ENCODE measurements at places on chromosomes 5 and 9.
A peak's percentile ranks its signal among the peaks of the same experiment; 100 is the strongest.

GRCh38 chr5:17219992-17220391, 2.6 kb downstream of the BASP1 start:
- no peak for DNase-seq

GRCh38 chr9:115413304-115413703, 295.3 kb upstream of the TNC start:
- DNase-seq: peak; percentile 9

DNA sequence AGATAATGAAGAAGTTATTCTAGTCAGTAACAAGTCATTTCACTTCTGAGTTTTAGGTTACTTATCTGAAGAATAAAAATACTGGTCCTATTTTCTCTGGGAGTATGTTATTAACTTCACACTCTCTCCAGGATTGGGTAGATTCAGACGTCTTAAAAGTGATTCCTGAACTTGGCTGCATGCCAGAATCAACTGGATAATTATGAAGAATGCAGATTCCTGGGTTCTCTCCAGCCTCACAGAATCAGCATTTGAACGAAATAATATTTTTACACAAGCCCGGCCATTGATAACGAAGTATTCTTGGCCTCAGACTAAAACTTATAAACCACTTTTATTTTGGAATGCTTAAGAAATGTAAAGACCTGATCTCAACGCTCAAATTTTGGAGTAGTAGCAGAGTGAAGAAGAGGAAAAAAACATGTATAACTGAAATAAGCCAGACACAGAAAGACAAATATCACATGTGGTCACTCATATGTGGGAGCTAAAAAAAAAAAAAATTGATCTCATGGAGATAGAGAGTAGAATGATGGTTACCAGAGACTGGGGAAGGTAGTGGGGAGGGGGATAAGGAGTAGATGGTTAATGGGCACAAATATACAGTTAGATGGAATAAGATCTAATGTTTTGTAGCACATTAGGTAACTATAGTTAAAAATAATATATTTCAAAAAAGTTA, 507.3 kb downstream of the ISL1 start:
- no peak for DNase-seq

DNA sequence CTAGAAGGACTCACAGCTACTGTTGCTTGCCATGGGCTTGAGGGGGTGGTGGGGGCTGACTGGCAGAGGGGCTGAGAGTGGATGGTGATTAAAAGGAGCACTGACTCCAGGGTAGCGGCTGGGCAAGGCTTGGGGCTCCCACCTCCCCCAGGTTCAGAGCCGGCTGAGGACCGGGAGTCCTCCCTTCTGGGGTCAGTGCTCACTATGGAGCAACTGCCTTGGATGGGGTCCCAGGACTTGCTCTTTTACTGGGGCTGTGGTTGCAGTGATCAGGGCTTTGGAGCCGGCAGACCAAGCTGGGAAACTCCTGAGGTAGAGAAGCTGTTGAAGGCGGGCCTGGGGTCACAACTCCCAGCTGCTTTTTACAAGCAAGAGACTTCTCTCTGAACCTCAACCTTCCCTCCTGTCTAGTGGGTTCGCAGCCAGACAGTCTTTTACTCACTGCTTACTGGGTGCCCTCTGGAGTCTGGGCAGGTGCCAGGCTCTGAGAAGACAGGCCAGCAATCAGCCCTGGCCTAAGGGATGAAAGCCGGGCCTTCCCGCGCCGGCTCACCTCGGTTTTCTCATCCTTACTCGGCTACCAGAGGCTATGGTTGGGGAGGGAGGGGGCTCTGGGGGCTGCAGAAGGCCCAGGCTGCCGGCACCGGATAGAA, 795 bp upstream of the ASS1 start:
- DNase-seq: no peak

DNA sequence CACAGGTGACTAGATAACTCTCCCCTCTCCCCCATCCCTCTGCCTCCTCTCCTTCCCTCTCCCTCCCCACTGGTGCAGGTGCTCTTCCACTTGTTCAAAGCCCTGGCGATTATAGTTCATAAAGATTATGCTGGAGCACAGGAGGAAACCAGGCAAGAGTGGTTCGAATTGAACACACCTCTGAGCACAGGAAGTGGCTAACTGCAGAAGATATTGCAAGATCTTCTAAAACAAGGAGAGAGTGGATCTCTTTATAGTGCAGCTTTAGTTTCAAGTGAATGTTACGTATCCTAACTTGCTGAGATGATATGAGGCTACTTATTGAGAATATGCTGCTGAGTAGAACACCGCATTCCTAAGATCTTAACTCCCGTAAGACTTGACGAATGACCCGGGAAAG, 178.4 kb downstream of the GOLPH3 start:
- no peak for DNase-seq

- no peak for DNase-seq
These were observed 275.0 kb downstream of the PLK2 start for GRCh38 chr5:58184910-58185309.

- no peak for DNase-seq
These were observed 3.7 kb downstream of the GRM6 start for GRCh38 chr5:178991190-178992145.

DNA sequence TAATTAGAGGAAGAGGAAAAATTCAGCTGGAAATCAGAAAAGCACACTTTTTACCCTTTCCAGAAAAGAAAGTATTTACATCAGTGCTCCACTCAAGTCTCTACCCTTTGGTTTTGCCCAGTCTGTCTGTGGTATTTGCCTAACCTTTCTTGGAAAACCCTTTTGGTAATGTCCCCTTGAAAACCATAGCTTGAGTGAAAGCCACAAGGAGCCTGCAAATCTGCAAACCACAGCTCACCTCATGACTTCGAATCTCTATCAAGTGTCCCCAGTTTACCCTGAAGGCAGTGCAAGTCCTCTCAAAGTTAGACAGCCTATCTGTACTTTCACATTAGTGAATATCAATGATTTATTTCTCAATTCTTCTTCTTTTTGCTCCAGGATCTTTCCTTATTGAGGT, 162.1 kb upstream of the TSLP start:
- no peak for DNase-seq

- no peak for DNase-seq
These were observed 25.7 kb upstream of the C5orf47 start for GRCh38 chr5:173963182-173963838.

DNA sequence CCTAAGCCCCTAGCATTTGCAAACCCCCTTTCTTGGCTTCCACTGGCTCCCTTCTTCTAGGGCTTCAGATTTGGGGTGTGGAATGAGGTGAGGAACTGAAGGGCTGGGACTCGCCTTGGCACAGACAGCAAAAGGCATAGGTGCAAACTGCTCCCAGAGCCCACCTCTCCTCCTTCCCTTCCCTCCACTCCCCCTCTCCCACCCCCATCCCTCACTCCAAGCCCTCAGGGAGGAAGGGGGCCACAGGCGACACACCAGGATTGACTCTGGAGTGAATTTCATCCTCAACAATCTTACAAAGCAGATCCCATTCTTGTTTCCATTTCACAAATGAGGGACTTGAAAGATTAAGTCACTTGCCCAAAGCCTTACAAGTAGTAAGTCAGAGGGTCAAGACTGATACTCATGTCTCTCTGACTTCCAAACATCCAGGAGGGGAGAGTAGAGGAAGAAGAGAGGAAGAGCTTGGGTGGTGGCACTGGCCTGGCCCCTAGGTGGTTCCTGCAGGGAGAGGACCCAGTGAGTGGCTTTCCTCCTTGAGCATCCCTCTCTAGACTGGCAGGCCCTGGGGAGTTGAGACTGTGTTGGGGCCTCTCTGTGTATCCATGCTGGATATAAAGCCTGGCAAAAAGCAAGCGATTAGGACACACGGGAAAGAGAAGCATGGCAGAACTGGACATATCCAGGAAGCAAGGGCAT, 193.1 kb downstream of the GABBR2 start:
- DNase-seq: no peak

GRCh38 chr5:82466986-82467561, 188.9 kb upstream of the RPS23 start:
- no peak for DNase-seq

DNA sequence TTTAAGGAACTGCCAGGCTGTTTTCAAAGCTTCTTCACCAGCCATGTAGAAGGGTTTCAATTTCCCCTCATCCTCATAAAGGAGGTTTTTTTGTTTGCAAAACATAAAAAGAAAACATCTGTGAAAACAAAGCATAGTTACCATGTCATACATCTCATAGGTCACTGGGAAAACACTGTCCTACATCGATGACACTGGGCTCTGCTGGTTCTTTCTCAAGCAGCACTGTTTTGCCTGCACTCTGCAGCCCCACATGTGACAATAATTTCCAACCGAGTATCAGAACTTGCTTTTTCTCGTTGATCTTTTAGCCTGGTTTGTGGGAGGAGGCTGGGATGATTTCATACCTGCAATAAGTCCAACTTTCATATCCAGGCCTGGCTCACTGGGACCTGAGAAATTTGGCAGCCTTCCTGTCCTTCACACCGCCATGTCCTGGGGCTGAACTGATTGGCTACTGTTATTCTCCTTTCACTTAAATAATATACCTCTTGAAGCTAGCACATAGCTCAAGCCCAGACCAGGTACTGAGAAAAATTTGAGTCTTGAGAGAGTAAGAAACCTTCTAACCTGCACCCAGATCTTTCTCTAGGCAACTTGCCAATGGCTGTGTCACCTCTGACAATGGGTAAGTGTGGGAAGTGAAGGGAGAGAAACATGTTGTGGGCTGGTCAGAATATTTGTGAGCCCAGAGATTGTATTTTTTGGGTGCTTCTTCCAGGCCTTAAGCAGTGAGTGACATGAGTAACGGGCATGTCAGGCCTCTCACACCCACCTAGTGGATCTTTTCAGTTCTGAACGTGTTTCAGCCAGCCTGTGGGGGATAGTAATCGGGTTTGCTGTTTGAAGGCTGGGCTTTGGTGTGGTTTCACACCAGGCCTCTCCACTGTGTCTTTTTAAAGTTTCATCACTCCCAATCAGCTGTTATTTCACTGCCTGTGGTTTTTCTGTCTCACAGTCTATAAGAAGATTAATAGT, 502.8 kb downstream of the NTRK2 start:
- peak; percentile 23 for DNase-seq

DNA sequence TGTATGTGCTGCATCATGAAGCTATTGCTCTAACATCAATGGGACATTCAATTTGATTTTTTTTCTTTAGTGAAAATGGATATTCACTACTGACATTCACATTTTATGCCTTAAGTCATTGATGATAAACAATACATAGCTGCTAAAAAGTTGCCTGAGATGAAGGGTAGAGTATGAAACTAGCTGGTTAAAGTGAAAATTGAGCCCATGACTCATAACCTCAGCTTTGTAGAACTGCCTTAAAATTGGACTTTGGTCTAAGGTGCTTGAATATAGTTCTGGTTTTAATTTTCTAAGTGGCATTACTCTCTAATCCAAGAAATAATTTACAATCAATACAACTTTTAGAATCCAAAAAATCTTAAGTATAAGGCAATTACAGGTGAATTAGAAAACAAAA, 740.4 kb upstream of the RIOK2 start:
- DNase-seq: no peak

DNA sequence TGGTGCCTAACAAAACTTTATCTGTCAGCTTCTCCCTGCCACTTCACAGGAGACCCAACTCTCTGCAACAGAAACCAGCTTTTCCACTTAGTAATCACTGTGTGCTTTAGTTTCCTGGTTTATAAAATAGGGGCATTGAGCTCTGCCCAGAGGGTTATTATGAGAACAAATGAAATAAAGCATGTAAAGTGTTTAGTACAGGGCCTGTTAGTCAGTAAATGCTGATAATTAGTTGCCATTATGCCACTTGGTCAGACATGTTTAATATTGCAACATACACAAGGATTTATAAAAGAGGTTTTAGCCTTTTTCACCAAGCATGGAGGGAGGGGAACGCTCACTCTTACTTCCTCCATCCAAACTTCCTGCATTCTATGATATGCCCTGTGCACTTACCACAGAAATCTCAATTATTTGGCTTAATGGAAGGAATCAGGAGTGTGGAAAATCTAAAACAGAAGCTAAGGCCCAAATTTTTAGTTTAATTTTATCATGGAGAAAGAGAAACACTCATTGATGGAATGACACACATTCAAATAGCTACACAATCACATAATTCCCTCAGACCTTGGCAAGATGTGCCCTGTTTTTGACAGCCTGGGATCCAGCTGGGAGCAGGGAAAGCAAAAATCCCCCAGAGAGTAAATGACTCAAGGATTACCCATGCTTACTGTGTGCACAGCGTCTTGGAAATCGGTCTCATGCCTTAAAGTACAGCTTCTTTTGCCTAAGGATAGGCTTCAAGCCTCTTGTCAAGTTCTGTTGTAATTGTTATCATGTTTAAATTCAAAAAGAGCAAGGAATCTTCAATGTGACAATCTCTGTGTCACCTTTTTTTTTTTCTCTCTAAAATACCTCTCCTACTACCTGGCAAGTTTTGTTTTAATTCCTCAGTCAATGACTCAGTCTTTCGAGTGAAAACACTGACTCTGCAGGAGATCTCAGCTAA, 34.0 kb downstream of the ZNF474 start:
- DNase-seq: no peak

GRCh38 chr5:73253047-73253660, 80.2 kb downstream of the TMEM174 start:
- DNase-seq: no peak

DNA sequence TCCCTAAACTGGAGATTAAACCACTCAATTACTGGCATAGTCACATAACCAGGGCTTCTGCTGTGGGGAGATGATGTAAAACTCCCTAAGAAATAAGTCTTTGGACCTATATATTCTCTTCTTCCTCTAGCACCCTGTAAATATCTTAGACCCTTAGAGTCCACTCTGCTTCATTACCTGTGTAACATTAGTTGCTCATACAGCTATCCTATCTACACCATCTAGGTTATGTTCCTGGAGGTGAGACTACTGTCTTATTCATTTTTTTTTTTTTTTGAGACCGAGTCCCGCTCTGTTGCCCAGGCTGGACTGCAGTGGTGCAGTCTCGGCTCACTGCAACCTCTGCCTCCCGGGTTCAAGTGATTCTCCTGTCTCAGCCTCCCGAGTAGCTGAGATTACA, 9.6 kb upstream of the TICAM2 start:
- DNase-seq: no peak

DNA sequence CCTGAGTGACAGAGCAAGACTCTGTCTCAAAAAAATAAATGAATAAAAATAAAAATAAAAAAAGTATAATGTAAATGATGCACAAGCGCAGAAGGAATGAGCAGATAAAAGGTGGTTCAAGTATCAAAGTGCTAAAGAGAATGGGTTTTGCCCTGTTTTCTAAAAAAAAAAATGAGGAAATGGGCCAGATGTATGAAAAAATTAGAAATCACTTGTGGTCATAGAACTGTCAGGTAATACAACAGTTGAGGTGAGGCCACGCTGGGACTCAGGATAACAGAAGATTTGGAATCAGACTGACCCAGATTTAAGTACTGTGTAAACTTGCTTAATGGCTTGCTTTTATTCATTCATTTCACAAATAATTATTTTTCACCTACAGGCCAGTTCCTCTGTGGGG, 69.8 kb downstream of the MAPKAP1 start:
- DNase-seq: no peak

GRCh38 chr9:91421128-91421765, 2.4 kb downstream of the NFIL3 start:
- peak; percentile 48 for DNase-seq

- DNase-seq: no peak
These were observed 424.5 kb downstream of the DMAC1 start for GRCh38 chr9:7375013-7375511.

Measured in GM13977 (cell line).